ENCODE measurements at places on chromosomes 4 and X.

DNA sequence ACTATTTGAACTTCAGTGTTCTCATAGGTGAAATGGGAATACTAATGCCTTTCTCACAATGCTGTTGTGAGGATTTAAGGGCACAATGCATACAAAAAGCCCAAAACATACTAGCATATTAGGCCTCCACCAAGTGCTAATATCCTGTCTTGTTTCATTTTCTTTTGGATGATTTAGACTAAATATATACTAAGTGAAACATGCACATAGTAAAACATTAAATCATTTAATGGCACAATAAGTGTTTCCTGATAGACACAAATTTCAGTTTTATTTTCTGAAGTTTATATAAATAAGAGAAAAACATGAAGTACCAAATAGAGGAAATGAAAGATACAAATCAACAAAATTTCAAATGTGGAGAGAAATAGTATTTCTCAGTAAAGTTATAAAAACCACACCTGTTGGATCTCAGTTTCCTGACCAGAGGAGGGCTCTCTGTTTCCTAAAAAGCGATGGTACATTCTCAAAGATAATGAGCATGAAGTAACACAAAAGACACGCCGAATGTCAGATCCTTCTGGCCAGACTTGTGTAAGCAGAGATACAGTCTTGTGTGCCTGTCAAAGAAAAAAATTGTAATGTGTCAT, 25.1 kb downstream of the DDX60 start:
- no peak for DNase-seq

DNA sequence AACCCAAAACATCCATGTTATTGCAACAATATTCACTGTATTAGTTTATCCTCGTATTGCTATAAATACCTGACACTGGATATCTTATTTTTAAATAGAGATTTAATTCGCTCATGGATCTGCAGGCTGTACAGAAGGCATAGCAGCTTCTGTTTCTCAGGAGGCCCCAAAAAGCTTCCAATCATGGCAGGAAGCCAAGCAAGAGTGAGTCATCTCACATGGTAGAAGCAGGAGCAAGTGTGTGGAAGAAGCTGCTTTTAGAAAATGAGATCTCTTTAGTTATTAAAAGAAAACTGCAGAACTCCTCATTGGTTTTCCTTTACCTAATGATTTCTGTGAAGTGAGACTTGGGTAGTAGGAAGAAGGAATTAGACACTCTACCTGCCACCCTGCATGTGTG, 16.4 kb downstream of the ZNF732 start:
- no peak for DNase-seq

GRCh38 chr4:119286377-119287002, 35.4 kb downstream of the FABP2 start:
- DNase-seq, result peak; percentile 66

DNA sequence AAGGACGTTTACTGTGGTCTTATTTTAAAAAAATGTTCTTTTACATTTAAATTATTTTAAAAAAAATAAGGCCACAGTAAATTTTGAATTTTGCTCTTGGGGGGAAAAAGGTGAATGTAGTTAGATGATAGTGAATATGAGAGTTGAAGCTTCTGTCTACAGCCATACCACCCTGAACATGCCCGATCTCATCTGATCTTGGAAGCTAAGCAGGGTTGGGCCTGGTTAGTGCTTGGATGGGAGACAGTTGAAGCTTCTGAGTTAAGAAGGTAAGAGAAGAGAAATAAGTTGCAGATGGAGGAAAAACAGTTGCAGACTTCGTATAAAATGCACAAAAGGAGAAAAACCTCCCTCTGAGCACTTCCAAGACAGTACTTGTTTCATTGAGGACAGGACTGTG, 115.6 kb upstream of the NR3C2 start:
- DNase-seq, result peak; percentile 1

GRCh38 chr4:34417160-34417559, 1827.2 kb downstream of the ARAP2 start:
- no peak for DNase-seq

DNA sequence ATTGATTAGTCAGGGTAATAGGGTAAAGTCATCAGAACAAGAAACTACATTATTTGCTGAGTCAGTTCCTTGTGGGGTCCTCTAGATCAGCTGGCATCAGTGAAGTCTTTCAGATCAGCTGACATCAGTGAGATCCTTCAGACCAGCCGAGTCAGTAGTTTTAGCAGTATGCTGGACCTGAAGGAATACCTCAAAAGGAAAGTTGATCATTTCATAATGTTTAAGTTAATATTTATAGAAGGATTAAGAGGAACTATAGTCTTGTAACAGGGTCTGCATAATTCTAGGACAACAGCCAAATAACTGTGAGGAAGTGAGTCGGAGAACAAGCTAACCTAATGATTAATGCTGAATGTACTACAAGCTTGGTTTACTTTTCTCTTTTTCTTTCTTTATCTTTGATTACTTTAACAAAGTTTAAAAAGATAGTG, 958 bp upstream of the UGT2B7 start:
- no peak for DNase-seq

DNA sequence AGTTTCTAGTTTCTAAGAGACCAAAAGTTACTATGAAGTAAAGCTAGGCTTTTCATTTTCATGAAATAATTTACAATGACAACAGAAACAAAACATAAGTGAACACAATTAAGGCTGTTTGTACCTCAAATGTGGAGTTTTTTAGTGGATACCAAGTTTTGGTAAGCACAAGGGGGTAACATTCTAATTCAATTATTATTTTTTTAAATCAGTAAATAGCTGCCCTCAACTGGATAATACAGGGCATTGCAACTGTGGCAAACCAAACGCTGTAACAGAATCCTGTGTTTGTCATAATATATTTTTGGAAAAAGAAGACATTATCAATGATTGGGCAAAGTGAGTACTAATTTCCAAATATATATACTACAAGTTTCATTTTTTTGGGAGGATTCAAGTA, 150.3 kb downstream of the FBXW7 start:
- DNase-seq, result peak; percentile 24

DNA sequence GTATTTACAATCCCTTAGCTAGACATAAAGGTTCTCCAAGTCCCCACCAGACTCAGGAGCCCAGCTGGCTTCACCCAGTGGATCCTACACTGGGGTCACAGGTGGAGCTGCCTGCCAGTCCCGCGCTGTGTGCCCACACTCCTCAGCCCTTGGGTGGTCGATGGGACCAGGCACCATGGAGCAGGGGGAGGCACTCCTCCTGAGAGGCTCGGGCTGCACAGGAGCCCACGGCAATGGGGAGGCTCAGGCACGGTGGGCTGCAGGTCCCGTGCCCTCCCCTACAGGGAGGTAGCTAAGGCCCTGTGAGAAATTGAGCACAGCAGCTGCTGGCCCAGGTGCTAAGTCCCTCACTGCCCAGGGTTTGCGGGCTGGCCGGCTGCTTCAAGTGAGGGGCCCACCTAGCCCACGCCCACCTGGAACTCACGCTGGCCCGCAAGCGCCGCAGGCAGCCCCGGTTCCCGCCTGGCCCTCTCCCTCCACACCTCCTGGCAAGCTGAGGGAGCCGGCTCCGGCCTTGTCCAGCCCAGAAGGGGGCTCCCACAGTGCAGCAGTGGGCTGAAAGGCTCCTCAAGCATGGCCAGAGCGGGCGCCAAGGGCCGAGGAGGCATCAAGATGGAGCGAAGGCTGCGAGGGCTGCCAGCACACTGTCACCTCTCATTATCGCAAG, 113.9 kb downstream of the PRDM5 start:
- no peak for DNase-seq
